ENCODE measurements at places on chromosomes 7 and 10.

DNA sequence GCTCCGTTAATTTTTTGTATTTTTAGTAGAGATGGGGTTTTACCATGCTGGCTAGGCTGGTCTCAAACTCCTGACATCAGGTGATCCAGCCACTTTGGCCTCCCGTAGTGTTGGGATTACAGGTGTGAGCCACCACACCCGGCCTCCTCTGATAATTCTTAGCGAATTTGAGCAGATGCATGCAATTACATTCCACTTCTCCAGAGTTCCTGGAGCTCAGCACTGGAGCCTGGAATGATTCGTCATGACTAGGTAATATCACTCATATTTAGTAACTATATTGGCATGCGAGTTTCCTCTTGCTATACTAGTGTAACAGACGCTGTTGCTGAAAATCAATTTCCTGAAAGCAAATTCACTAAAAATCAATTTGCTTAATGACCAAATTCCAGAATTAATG is 86.8 kb downstream of the MKX start:
- DNase-seq, result no peak

DNA sequence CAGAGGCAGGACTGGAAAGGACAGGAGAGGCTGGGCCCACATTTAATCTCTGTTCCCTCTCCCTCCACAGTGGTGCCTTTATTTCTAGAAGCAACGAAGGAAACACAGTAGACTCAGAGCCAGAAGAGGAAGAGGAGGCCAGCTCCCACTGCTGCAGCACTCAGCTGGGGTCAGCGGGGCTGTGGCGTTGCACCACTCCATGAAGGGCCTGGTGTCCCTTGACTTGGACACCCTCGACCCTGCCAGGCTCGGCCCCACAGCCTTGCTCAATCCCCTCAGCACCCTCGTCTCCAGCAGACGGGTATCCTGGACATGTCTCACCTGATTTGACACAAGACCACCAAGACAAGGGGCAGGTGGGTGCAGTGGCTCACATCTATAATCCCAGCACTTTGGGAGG is 38.8 kb downstream of the PRKAG2 start:
- DNase-seq, result no peak

- DNase-seq, result no peak
These were observed 996 bp downstream of the ADAM12 start for GRCh38 chr10:126387041-126387921.

DNA sequence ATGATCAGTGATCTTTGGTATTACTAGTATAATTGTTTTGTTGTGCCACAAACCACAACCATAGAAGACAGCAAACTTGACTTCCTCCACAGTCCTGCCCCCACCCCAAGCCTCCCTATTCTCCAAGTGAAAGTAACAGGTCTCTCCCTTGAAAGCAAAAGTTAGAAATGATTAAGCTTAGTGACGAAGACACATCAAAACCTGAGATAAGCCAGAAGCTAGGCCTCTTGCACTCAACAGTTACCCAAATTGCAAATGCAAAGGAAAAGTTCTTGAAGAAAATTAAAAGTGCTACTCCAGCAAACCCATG is 7.5 kb downstream of the SAR1A start:
- peak; percentile 71 for DNase-seq

GRCh38 chr7:151299530-151299929 is 42.1 kb upstream of the NUB1 start:
- no peak for DNase-seq

GRCh38 chr10:76190634-76191270 is 759.3 kb downstream of the LRMDA start:
- DNase-seq, result no peak

DNA sequence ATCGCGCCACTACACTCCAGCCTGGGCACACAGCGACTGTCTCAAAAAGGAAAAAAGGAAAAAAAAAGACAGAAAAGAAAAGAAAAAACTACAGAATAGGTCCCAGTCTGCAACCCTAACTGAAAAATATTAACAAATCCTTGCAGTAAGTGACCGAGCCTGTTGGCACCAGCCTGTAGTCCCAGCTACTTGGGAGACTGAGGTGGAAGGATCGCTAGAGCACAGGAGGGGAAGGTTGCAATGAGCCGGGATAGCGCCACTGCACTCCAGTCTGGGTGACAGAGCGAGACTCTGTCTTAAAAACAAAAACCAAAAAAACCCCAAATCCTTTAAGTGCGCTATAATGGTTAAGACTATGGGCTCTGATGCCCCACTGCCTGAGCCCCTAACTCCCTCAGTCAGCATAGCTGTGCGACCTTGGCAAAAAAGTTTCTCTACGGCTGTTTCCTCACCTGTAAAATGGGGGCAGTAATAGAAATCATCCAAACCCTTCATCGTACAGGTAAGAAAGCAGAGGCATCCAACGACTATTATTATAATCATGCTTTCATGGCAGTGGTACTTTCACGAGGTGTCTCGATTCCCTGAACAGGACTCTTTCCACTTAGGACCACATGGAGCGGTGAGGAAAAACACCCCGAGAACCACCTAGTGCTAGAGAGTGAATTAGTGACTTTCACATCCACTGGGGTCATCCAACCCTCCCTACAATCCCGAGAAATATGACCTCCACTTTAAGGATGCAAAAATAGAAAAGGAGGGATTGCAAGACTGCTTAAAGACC is 755 bp downstream of the TOMM7 start:
- DNase-seq, result no peak

- no peak for DNase-seq
These were observed 64.5 kb downstream of the ST7 start for GRCh38 chr7:117017702-117018266.

DNA sequence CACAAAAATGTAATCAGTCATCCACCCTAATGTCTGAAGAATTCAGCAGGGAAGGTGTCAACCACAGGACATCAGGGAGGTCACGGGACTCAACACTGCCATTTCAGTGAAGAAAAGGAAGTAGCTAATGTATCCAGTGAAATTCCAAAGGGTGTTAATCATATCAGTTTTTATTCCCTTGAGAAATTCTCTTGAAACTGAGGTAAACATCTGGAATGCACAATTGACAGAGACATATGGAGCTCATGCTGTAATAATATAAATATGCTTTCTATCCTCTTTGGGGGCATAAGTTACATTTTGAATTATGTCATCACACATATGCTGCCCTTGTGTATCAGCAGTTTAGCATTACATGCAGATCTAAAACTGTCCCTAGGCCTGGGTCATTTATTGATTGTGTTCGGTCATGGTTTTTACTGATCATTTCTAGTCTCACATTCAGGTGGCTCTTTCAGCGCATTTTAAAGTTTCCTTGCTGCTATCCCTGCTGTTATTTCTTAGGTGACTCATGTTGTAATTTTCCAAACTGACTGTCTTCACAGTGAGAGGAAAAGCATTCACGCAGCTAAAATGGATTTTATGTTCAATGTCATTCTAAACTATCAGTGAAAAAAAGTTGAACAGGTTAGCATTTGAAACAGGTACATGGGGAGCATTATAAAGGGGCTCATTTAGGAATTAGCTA is 273.9 kb downstream of the TSPAN12 start:
- DNase-seq, result no peak

DNA sequence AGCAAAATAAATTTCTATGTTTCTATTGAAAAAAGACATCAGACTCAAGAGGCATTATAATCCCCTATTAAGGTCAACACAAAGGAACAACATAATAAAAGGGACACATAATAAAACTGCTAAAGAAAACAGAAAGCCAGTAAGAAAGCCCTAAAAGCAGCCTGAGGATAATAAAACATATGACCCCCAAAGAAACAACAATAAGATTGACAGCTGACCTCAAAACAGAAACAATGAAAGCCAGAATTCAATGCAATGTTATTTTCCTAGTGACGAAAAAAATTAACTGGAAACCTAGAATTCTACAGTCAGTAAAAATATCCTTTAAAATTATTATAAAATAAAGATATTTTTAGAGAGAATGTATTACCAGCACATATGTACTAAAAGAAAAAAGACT is 44.9 kb upstream of the FAM171A1 start:
- no peak for DNase-seq

DNA sequence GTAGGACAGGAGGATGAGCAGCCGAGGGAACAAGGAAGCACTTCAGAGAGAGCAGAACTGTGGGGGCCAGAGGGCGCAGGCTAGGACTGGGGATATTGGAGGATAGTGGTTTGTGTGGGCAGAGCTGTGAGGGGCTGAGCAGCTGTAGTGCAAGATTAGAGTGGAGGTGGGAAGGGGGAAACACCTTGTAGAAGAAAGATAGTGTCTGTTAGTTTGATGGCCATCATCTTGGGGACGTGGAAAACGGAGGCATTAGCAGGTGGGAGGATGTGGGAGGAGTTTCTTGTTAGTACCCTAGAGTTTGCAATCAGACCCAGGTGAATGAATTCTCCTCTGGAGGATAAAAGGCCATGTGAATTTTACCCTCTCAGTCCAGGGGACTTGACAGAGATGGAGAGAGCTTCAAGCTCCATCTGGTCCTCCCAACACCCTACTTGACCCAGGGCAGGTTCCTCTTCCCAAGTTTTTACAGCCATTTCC is 34.0 kb downstream of the PRSS2 start:
- peak; percentile 99 for DNase-seq

- no peak for DNase-seq
These were observed 391 bp downstream of the ANKRD61 start for GRCh38 chr7:6031567-6031966.

DNA sequence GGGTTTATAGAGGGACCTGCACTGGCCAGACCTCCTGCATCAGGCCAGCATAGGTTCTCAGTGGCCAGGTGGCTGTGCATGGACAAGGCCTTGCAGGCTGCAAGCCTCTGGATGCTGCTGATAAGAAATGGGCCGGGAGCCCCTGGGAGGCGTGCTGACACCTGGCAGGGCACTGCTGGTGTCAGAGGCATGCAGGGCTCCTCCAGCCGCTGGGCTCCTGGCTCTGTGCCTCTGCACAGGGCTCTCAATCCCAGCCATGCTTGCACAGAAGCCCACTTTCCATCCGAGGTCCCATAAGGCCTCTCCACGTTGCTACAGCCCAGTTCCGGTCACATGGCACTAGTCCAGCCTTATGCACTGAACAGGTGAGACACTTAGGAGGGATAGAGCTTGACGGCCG is 27.3 kb downstream of the ANTXRL start:
- DNase-seq, result no peak

GRCh38 chr10:129278686-129279085 is 188.4 kb upstream of the MGMT start:
- no peak for DNase-seq

Measured in Jurkat, Clone E6-1 (cell line).